Cardiac fibroblast (primary cell): ENCODE measurements at places on chromosomes 16 and 17.

GRCh38 chr17:47276868-47277267 is 23.2 kb downstream of the ITGB3 start:
- peak; percentile 87 for DNase-seq

GRCh38 chr16:85728879-85729278 is 22.0 kb downstream of the C16orf74 start:
- DNase-seq: no peak

GRCh38 chr17:41354536-41354935 is 3.9 kb upstream of the KRT33A start:
- DNase-seq: no peak

GRCh38 chr17:79282294-79282693 is 207.7 kb downstream of the ENGASE start:
- DNase-seq: no peak

- DNase-seq: no peak
Observed at GRCh38 chr17:46841561-46842379, 9.6 kb upstream of the WNT9B start.

DNA sequence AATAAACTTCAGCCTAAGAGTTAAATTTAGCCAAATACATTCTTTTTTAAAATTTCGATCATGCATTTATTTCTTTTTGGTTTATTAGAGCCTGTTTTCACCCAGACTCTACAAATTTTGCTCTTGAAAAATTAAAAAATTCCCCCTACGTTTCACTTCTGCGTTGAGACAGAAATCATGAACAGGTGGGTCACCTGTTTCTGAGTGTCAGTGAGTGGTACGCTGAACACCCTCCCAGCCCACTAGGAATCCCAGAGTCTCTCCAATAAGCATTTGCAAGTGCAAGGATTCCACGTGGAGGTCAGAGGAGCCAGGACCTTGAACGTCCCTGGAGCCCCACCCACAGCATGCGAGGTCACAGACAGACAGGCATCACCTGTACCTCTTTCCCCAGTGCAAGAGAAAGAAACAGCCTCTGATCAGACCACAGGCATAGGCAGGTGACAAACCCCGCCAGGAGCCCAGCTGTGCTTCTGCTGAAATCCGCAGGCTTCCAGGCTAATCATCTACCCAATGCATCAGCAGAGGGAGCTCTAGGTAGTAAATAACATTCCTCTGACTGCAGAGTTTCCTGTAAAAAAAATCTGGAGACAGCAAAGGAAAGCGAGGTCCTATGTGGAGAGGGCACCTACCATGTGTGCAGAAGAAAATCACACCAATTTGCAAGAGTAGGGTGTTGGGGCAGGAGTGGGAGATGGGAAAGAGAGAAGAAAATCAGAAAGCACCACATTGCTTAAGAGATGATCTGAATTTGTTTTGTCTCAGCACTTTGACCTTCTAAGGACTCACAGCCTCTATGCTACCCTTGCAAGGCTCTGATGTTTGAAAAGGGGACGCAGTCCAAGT is 5.9 kb upstream of the XYLT1 start:
- DNase-seq: peak; percentile 62

- DNase-seq: no peak
Observed at GRCh38 chr17:63544467-63545301, 5.6 kb upstream of the DCAF7 start.

GRCh38 chr16:19127674-19128131 is 13.9 kb downstream of the ITPRIPL2 start:
- no peak for DNase-seq

- DNase-seq: peak; percentile 26
Observed at GRCh38 chr17:80513892-80514291, 30.7 kb upstream of the RPTOR start.

- no peak for DNase-seq
Observed at GRCh38 chr16:28986046-28986445, 1.2 kb downstream of the LAT start.

DNA sequence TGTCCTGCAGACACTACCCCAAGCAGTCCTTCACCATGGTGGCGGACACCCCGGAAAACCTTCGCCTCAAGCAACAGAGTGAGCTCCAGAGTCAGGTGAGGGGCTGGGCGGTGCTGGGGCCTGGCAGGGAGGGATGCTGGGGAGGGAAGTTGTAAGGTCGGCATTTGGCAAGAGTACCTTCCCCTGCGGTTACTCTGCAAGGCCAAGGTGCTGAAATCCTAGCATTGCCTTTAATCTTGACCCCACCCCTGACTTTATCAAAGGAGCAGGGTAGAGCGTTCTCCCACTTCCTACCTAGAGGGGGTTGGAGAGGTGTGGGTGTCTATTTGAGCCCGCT is 20.5 kb downstream of the LASP1 start:
- DNase-seq: no peak

DNA sequence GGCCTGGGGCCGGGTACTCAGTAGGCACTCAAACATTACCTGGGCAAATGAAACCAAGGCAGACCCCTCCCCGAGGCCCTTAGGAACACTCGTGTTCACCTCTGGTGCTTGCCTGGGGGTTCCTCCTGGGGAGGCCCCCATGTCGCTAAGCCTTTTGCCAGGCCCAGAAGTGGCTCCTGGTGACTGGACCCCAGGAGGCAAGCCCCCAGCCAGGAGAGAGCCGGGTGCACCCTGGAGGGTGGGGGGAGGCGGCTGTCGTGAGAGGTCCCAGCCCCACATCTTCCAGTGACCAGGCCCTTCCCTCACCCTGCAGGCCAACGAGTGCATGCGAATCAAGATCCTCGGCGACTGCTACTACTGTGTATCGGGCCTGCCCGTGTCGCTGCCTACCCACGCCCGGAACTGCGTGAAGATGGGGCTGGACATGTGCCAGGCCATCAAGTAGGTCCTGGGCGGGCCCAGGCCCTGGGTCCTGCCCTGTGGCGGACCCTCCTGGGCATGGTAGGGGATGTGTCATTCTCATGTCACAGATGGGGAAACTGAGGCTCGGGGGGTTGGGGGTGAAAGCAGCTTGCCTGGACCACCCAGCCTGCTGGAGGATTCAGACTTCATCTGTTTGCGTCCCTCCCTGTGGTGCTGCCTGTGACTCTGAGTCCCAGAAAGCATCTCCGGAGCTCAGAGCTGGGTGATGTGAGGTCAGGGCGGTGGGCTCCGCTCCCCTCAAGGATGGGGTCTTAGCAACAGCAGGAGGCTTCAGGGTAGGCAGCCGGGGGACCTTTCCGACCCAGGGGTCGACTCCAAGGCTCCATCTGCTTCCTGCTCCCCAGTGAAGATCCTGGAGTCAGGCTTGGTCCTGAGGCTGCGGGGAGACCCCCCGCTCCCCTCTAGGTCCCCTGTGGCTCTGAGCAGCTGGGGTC is 32.5 kb downstream of the ADCY7 start:
- no peak for DNase-seq

DNA sequence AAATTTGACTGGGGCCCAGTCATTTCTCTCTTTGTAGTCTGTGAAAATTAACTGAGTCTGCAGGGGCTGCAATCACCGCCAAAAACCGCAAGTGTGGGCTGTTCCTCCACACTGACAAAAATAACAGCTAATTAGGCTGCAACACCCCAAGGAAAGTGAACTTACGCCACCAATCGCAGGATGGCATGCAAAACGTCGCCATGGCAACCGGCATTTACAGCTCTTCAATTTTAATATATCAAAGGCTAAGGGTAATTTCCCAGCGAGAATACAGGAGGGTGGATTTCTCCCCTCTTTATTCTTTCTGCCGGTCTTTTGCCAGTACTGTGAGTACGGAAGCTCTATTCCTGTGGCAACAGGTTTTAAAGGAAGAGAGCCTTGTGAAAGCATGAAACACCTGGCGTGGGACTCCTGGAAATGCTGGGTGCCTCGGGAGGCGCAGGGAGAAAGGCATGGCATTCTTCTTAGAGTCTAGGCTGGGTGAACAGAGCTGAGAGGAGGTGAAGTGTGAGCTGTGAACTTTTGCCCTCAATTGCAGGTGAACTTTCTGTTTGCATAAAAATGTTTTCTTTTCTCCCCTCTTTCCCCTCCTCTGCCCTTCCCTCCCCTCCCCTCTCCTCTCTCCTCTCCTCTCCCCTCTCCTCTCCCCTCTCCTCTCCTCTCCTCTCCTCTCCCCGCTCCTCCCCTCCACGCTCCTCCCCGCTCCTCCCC is 399.7 kb downstream of the XYLT1 start:
- no peak for DNase-seq

DNA sequence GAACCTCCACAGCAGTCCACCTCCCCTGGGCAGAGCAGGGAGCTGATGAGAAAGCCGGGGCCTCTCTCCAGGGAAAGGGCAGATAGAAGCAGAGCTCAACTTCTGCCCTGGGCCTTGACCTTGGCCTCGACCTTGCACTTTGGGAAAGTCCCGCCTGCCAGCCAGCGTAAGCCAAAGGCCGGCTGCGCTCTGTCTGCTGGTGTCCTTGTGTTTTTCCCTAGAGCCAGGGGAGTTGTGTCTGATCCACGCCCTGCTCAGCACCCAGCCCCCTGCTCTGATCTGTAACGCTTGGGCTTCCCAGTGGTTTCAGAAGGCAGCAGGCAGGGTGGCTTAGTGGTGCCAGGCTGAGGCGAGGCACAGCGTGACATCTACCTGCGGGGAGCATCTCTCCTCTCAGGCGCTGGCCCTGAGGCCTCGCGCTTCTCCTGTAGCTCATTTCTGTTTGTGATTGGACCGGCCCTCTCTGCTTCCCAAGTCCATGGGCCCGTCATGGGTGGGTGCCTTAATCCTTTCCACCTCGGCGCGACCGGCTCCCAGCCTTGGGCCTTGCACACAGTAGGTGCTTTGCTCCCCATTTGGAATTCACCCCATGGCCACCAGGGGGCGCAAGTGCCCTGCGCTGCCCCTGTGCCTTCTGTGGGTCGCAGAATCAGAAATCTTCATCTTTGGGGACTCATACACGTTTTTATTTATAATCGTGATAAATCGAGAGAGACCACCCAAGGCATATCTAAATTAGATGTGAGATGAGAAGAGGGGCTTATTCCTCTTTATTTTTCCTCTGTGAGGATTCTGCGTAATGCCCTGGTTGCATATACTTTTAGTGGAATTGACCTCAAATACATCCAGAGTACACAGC is 24.2 kb downstream of the SGSH start:
- DNase-seq: peak; percentile 33

DNA sequence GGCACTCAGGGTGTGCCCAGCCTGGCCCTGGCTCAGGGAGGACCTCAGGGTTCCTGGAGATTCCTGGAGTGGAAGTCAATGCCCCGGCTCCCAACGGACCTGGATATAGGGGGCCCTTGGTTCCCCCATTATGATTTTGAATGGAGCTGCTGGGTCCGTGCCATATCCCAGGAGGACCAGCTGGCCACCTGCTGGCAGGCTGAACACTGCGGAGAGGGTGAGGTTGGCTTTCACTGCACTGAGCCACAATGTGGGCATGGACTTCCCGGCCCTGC is 23.6 kb downstream of the USP6 start:
- DNase-seq: no peak
